ENCODE measurements at places on chromosomes 3 and 15.

GRCh38 chr3:17742880-17743657 lies 638 bp upstream of the TBC1D5 start:
- DNase-seq, result peak; percentile 56

GRCh38 chr15:83046558-83047127 lies 20.4 kb downstream of the BTBD1 start:
- DNase-seq, result no peak

- DNase-seq, result no peak
Observed at GRCh38 chr15:46567968-46568367, 933.1 kb downstream of the SQOR start.

DNA sequence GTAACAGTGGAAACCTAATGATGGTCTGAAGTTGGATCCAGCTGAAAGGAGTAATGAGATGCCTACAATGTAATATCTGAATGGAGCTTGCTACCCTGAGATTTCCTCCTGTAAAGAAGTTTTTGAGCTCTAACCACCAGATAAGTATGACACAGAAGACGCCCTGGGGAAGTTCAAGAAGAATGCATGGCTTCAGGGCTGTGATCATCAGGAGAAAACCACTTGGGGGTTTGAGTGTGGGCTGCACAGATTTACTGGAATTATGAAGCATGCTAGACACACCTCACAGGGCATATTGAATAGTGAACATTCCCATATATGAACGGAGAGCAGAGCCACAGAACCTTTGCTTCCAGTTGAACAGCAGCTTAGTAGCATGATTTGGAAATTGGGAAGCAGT lies 10.6 kb upstream of the CCDC80 start:
- no peak for DNase-seq

DNA sequence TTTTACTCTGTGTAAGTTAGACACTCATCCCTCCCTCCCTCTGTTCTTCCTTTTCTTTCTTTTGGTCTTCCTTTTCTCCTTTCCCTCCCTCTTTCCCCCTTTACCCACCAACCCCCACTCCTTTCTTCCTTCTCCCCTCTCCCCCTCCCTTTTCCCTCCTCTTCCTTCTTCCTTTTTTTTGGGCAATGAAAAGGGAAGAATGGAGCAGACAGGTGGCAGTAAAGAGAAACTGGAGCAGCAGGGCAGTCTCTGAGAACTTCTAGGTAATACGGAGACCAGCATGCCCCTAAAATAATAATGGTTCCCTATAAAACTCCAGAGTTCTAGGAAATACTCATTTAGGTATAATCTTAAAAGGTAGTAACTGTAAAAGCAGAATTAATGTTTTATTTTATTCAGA lies 11.4 kb upstream of the GPR171 start:
- DNase-seq, result no peak

DNA sequence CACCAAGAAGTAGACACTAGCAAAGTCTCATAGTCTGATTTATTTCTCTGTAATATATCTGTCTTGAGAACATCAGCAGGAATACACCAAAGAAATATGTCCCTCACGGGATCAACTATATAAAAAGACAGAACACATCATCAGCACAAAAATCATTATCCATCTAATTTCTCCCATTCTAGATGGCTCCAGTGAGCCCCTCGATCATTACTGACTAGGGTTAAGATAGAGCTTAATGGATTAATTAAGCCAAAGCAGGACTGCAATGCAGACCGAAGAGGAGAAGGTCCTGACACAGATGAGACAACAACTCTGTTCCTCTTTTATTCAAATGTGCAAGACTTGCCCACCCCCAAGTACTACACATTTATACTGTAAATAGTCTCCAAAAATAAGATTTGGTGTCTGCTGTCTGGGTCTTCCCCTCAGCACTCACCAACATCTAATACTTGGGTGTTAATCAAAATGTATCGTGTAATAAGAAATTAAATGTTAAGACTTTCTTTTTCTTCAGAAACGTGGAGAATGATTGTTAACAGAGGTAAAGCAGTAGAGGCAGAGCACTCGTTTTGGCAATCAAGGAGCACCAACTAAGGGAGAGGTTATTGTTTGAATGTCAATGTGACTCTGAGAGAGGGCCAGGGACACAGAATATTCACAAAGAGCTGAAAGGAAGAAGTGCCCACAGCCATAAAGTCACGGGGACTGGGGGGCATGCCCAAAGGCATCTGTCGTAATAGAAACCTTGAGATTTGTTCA lies 133.6 kb downstream of the TIGIT start:
- DNase-seq, result no peak

GRCh38 chr3:73234354-73235014 lies 173.0 kb downstream of the EBLN2 start:
- DNase-seq, result no peak

DNA sequence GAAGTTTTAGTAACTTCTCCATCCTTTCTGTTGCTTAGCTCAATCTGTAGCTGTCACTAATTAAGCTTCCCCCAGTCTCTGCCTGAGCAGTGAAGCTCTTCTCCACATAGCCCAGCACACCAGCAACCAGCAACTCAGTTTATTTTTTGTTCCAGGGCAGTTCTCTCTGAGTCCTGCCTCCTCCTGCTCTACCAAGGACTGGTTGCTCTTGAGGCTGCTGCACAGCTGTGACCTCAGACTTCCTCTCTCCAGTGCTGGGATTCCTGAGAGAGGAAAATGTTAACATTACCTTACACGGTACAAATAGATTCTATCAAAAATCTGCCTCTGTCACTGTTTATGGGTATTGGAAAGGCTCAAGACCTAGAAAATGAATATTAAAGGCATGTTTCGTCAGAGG lies 294.7 kb downstream of the OXSM start:
- DNase-seq, result no peak

GRCh38 chr15:40506964-40507571 lies 36.3 kb downstream of the CHST14 start:
- DNase-seq, result peak; percentile 90

DNA sequence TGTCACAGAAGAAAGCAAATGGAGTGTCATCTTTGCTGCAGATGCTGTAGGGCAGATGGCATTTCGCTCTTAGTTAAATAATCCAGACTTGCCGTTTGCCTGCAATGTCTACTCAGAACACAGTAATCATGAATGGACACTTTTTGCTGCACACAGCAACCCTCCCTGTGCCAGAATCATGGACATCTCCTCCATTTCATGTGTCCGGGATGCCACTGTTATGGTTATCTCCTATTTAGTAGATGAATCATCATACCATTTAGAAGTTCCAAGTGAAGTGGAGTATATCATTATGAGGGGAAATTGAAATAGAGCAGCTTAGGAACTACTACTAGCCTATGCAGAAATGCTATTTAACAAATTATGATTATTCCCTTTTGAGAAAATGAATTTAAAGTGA lies 118.5 kb downstream of the DUT start:
- no peak for DNase-seq

GRCh38 chr3:57855281-57855680 lies 99.2 kb downstream of the SLMAP start:
- no peak for DNase-seq

DNA sequence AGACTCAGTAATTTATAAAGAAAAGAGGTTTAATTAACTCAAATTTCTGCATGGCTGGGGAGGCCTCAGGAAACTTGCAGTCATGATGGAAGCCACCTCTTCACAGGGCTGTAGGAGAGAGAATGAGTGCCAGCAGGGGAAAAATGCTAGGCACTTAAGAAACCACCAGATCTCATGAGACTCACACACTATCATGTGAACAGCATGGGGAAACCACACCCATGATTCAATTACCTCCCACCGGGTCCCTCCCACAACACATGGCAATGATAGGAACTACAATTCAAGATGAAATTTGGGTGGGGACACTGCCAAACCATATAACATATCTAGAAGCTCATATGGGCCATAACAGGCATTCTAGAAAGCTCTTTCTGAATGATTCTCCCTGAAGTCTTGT lies 190.3 kb downstream of the WNT5A start:
- no peak for DNase-seq

- no peak for DNase-seq
Observed at GRCh38 chr3:186588632-186589031, 18.1 kb downstream of the DNAJB11 start.

GRCh38 chr15:36291501-36291900 lies 287.9 kb upstream of the CDIN1 start:
- DNase-seq, result no peak

DNA sequence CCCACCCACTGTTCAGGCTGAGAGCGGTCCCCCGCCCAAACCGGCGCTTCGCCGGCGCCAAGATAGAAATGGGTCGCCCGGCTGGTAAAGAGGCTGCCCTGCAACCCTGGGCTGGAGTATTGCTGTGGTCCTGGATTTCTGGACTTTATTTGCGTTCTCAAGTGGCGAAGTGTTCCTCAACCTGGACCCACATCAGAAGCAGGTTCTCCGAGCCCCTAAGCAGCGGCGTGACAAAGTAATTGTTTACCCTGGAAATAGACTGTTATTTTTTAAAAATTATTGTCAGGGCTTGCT lies 481 bp upstream of the DYNC1LI1 start:
- no peak for DNase-seq

GRCh38 chr3:18234717-18235335 lies 190.3 kb downstream of the SATB1 start:
- no peak for DNase-seq

DNA sequence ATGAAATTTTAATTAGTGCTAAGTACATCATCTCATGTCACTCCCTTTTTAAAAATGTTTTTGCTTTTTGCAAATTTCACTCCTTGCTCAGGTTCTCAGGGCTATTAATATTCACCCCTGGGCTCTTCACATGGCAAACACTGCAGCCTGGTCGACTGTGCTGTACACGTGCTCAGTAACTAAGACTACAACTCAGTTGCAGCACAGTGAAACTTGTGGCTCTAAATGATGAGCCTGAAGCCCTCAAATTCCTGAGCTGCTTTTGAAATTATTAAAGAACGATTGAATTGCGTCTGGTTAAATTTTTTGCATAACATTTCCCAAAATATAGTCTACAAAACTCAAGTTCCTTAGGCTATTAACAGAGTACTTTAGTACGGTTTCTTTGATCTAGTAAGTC lies 159.3 kb upstream of the C2CD4B start:
- no peak for DNase-seq

DNA sequence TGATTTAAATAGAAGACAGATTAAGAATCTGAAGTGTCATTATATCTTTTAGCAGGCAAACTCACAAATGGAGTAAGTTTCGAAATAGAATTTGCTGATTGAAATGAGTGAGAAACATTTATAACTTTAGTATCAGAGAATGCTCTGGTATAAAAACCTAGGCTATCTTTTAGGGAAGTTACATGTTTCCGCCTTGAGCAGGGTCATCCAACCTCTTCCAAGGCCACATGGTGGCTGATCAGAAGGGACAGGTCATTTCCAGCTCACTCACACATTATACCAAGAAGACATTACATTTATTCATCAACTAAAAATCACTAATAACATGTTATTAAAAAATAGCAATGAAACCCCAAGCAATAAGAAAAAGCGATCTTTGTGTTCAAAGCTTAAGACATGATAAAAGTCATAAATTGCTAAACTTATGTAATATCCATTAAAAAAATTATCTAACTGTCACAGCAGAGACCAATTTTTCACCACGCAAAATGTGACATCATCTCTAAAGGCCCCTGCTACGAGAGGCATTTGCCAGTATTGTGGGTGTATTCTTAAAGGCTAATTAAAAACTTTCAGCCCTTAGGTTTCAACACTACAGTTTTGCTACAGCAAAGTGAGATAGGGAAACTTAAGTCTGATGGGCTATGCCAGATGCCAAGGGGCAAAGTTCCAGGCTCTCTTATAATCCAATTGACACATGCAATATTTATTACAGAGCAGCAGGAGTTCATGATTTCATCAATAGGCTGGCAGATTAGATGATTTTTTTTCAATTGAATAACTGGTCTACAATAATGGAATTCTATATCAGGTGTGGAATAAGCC lies 240.4 kb upstream of the TBL1XR1 start:
- DNase-seq, result no peak

GRCh38 chr3:57985176-57985983 lies 22.8 kb upstream of the FLNB start:
- no peak for DNase-seq

DNA sequence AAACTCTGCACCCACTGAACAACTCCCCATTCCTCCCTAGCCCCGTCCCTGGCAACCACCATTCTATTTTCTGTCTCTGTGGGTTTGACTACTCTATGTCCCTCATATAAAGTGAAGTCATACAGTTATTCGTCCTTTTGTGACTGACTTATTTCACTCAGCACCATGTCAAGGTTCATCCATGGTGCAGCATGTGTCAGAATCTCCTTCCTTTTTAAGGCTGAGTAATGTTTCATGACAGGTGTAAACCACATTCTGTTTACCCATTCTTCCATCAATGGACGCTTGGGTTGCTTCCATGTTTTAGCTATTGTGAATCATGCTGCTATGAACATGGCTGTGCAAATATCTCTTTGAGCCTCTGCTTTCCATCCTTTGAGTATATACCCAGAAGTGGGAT lies 192.3 kb upstream of the NSMCE3 start:
- no peak for DNase-seq

DNA sequence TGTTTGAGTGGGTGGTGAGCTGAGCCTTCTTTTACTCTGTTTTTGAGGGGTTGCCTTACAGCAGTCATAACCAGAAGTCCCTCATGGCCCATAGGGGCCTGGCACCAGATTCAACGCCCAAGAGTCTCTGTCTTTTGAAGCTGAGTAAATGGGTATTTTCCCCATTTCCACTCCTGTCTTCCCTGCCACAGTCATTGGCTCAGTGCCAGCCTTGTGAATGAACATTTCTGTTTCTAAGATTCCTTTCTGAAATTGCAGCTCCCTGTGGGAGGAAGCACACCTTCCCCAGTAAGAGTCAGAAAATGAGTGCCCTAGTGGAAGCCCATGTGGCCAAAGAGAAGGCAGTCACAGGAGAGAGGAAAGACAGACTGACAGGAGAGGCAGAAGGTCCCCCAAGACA lies 43.7 kb upstream of the POLR2M start:
- peak; percentile 8 for DNase-seq

DNA sequence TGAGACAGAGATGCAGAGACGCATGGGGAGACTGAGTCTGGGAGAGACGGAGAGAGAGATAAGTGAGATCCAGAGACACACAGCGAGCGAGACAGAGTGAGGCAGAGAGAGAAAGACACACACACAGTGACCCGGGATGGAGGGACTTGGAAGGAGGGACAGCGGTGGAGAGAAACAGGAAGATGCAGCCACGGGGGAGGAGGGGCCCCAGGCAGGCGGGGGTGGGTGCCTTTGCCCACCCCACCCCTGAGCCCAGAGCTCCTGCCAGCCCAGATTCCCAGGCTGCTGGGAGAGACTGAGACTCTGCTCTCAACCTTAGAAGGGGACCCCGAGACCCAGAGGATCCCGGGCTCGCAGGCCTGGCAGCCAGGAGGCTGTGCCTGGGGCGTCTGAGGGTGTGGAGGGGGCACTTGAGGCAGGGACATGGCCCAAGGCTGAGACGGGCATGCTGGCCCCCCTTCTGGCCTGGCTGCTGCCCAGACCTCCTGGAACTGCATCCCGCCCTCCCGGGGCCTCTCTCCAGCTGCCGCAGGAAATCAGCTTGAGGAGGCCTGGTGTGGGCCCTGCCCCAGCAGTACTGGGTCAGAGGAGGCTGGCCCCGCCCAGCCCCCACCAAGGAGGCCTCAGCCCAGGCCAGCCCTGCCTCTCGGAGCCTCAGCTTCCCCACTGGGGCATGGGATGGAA lies 18.1 kb downstream of the H1-8 start:
- no peak for DNase-seq

GRCh38 chr3:27228805-27229204 lies 140.4 kb downstream of the NEK10 start:
- no peak for DNase-seq
